T-helper 9 cell (primary cell): ENCODE measurements at places on chromosomes 11 and 22.
A peak's percentile ranks its signal among the peaks of the same experiment; 100 is the strongest.

DNA sequence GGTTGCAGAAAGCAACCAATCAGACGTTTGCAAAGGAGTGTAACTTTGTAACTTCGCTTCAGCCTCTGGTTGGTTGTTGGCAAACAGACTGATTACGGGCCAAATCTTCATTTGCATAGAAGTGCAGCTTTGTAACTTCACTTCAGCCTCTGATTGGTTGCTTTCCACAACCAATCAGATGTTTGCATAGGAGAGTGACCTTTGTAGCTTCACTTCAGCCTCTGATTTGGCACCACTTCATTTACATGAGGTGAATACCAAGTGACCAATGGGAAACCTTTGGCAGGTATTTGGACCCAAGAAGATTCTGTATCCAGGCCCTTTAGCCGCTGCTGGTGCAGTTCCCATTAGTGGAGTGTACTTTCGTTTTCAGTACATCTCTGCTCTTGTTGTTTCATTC, 16.0 kb downstream of the USP47 start:
- DNase-seq: no peak

DNA sequence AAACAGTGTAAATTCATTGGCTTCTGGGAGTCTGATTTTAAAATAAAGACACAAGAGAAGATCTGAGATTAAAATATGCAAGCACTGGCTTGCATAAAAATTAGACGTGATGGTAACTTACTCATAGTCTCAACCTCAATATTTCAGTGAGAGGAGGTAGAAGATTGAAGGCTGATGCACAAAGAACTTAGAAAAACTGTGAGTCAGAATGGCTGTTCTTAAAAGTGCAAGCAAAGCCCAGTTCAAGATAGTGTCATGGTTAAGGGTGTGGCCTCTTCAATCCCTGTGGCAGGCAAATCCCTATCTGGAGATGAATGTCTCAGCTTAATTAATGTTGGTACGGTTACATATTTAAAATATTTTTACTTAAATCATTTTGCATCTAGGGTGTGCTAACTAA, 33.6 kb upstream of the FIBIN start:
- DNase-seq: no peak

- no peak for DNase-seq
These were observed at the start of gene APOBEC3H for GRCh38 chr22:39097098-39098020. Gene APOBEC3H, plus strand, starts transcription at chr22:39097244. Its CDS starts 3,035 bp downstream, at chr22:39100279.

DNA sequence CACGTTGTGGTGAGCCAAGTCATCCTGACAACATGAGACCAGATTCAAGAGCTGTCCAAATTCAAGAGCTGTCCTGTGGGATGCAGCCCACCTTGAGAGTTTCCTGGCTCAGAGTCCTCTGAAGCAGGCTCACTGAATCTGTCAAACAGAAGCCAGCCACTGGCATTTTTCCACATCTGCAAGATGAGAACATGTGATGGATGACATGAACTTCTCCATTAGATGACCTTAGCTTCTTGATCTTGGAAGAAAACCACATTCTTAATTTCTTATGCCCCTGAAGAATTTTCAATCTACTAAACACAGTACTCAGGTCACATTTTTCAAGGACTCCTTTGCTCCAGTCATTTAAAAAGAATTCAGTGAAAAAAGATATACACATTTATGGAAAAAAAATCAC, 291.0 kb downstream of the GUCY1A2 start:
- no peak for DNase-seq

DNA sequence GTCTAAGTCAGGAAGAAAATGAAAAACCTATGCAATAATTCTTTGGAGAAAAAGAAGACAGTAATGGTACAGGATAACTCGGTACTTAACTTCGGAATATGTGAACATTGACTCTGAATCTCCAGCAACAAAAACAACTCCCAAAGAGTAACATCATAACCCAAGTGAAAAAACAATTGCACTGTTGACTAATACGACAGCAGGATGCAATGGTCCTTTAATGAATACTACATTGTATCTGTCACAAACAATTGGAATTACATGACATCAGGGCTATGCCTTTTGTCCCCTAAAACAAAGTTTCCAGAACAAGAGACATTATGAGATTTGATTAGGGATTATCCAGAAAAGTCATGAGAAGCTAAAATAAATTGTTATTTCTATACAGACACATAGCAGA, 1065.9 kb downstream of the LRRC4C start:
- DNase-seq: no peak

- DNase-seq: no peak
These were observed 277.1 kb downstream of the TTC28 start for GRCh38 chr22:28402539-28402938.

GRCh38 chr11:68551223-68551622, 90.7 kb downstream of the PPP6R3 start:
- DNase-seq: no peak

GRCh38 chr11:76152086-76152681, 54.1 kb downstream of the WNT11 start:
- DNase-seq: peak; percentile 72

GRCh38 chr11:56932572-56933220, 56.0 kb upstream of the OR5AK2 start:
- DNase-seq: no peak

- DNase-seq: no peak
These were observed 152.9 kb upstream of the GRIA4 start for GRCh38 chr11:105456950-105457349.

DNA sequence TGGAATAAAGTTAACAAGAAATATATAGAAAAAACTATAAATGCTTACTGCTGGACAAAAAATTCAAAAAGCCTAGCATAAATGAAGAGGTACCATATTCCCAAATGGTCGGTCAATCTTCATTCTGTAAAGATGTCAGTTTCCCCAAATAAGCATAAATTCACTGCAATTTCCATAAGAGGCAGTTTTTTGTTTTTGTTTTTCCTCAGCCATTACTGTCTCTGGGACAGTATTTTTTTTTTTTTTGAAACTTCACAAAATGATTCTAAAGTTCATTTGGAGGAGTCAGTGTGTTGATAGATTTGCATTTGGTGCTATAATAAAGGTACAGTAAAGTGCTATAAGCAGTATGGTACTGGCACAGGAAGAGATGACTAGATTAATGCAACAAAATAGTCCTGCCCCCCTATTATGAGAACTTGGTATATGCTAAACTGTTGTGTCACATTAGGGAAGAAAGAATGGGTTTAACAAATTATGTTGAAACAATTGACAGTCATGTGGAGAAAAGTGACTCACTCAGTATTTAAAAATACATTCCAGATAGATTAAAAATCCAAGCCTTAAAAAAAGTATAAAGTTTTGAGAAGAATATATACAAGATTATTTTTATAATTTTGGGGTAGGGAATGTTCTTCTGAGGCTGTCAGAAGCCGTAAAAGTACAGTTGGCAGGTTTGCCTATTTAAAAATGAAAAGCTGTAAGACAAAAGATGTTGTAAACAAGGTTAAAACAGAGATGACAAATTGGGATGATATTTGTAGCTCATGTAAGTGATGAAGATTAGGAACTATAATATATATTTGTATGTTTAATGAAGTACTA, 2.6 kb upstream of the FTH1 start:
- DNase-seq: no peak

DNA sequence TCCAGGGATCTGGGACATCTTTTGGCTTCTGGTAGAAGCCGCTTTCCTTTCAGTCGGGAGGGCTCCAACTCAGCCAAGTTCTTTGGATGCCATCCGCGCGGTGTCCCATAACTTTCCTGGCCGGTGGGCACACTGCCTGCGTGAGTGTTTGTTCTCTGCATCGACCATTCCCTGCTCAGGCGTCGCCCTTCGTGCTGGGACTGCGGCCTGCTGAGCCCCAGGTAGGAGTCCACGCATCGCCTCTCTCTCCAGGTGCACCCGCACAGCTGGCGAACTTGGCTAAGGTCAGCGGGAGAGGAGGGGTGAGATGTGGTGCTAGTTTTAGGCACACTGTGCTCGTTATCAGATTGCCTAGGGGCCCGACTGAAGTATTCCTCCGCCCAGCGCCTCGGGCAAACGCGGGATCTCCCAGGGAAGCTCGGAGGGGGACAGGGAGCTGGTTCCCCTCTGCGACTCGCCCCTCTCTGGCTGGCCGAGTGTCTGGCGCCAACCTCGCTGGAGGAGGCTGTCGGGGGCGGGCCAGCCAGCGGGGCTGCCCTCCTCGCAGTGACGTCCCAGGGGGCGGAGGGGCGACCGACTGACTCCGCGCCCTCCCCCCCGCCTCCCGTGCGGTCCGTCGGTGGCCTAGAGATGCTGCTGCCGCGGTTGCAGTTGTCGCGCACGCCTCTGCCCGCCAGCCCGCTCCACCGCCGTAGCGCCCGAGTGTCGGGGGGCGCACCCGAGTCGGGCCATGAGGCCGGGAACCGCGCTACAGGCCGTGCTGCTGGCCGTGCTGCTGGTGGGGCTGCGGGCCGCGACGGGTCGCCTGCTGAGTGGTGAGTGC, at the start of gene LAYN:
Gene LAYN, plus strand, starts transcription at position 607 of the 823 bp plus-strand sequence. Its CDS starts 124 bp downstream, at position 731.
- no peak for DNase-seq

- no peak for DNase-seq
These were observed 31.0 kb downstream of the TMPRSS5 start for GRCh38 chr11:113675003-113675561.

DNA sequence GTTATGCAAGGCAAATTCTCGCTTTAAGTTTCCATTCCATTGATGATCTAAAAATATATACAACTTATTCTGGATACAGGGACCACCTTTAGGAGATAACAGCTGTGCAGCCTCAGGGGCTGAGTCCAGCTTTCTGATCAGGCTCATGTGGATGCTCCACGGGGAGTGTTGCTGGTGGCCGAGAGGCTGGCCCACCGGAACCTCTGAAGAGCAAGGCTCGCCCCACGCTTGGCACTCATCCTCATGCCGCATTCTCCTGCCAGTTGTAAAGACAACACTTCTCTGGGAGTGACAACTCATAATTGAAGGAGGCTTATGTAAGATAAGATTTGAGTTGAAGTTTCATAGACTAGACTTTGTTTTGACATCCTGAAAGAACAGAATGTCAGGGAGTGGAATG, 123.5 kb downstream of the MPPED1 start:
- no peak for DNase-seq

- no peak for DNase-seq
These were observed 117.3 kb downstream of the RASSF10 start for GRCh38 chr11:13126430-13126829.

DNA sequence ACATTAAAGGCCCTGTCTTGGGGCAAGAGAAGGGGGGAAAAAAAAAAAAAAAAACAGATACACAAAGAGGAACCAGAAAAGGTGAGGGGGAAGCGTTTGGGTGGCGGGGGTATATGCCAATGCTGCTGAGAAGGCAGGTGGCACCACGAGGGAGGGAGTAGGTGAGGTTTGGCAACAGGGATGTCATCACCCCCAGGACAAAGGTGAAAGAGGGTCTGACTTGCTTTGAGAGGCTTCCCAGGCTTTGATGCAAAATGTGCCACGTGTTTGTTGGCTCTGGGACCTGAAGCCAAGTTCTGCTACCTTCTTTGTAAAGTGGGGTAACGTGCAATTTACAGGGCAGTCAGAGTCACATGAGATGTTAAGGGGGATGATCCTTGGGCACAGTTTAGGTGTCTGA, 4.1 kb downstream of the YPEL1 start:
- DNase-seq: no peak

DNA sequence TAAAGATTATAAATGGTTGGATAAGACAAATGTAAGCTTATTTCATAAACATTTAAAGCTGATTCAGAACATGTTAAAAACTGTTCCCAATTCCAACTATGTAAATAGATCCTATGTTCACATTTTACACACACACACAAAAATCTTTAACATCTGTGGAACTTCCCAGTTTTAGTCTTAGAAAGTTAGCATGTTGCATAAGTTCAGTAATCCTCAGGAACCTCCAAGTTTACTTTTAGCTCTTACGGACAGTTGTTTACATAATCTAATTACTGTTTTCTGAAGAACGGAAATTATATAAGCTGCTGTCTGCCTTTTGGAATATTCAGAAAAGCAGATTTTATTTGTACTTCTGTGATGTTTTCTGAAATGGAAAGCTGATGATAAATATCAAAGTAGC, 53.3 kb downstream of the PANX1 start:
- DNase-seq: no peak

DNA sequence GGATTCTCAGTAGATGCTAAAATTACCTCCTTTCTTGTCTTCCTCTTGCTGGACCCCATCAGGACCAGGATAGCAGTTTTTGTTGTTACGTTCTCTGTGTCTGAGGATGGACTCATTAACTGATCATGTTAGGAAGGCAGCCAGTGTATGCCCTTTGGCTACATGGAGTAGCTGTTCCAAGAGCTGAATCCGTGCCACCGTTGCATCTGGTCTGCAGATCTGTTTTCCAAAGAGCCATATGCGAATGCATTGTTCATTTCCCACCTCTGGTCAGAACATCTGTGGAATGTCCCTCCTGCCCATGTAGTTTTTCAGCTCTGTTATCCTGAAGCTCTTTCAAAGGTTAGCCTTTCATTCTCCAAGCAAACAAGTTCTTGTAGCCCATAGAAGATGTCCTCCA, 188.4 kb downstream of the SPON1 start:
- DNase-seq: no peak

DNA sequence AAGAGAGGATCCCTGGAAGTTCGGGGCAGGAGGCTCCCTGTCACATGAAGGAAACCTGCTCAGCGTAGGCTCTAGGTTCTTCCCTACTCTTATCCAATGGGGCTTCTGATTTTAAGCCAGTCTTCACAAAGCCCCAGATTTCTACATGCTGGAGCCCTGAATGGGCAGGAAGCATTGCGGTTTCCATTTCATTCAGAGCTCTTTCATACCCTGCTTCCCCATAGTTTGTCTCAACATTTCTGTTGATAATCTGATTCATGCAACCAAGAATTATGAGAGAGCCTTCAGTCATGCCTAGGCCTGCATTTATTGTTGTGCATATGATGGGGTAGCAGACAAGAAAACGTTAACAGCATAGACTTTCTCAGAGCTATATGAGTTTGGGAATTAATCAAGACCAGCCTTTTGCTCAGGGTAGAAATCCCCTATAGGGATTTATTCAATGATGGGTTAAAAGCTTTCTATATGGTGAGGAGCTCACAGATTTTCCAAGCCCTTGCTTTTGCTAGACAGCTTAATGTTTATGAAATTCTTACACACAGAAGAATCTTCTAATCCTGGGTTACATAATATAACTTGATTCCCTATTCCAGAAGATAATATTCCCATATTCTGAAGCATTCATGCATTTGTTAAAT, 15.9 kb downstream of the OR51B4 start:
- no peak for DNase-seq

GRCh38 chr22:40430991-40431390, 60.6 kb downstream of the SGSM3 start:
- no peak for DNase-seq

DNA sequence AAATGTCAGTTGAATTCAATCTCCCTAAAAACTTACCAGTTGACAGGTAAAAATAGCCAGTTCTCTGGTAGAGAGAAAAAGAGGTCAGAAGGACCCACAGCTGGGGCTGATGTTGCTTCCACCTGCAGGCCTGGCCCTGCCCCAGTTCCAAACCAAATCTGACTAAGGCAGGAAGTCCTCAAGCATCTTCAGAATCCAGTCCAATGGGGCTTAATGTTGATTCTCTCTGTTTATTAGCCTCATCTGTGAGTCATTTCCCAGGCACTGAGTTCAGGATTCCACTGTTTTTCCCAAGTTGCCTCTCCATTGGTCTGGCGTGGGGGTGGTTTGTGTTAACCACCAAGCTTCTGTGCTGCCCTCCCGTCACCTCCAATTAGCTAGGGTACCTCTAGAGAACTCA, 601.8 kb downstream of the INSC start:
- no peak for DNase-seq
